ENCODE measurements at places on chromosomes 16 and 17.

GRCh38 chr16:75086688-75087374 lies 29.7 kb downstream of the LDHD start:
- no peak for DNase-seq

DNA sequence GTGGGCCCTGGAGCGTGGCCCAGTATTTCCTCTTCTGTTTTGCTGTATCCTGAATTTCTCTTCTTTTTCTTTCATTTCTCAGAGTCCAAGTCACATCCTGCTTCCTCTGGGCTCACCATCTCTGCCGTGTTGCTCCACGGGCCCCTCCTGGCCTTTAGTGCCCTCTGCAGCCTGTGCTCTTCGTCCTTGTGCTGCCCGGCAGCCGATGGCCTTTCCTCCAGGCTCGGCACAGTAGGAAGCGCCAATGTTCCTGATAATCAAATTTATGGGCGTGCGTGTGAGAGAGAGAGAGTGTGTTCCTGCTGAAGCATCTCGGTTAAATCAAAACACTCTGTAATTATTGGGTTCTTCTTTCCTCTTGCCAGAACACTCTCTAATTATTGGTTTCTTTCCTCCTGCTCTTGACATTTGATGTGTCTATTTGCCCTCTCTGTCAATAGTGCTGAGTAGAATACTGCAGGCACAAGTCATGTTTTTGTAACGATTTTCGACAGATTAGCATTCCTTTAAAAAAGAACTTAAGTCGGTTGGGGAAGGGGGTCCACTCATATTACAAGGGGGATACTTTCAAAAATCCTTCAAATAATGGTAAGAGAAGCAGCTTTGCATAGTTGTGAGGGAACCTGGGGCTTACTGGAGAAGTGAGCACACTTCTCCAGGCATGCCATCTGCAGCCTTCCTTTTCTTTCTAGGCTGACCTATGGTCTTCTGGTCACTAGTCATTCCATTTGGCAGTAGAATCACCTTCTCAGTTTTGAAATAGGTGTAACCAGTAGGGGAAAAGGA lies 126.6 kb downstream of the RPTOR start:
- no peak for DNase-seq

GRCh38 chr17:1072551-1072961 lies 75.6 kb downstream of the TIMM22 start:
- no peak for DNase-seq

- no peak for DNase-seq
Measured at GRCh38 chr17:78653382-78653781, 76.2 kb upstream of the DNAH17 start.

DNA sequence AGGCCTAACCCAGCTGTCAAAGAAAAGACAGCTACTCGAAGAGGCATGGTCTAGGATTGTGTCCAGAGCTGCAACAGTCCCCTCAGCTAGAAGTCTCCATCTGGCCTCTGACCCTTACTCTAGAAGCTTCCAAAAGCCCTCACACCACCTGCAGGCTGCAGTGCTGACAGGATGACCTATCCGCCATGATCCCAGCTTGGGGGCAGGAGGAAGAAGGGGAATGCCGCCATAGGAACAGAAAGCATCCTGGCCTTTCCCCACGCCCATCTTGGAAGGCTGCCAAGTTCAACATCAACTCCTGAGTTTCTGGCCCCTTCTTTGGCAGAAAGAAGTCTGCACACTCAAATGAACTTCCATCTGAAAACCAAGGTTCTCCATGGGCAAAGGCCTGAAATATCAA lies 3.1 kb upstream of the KRT36 start:
- no peak for DNase-seq

DNA sequence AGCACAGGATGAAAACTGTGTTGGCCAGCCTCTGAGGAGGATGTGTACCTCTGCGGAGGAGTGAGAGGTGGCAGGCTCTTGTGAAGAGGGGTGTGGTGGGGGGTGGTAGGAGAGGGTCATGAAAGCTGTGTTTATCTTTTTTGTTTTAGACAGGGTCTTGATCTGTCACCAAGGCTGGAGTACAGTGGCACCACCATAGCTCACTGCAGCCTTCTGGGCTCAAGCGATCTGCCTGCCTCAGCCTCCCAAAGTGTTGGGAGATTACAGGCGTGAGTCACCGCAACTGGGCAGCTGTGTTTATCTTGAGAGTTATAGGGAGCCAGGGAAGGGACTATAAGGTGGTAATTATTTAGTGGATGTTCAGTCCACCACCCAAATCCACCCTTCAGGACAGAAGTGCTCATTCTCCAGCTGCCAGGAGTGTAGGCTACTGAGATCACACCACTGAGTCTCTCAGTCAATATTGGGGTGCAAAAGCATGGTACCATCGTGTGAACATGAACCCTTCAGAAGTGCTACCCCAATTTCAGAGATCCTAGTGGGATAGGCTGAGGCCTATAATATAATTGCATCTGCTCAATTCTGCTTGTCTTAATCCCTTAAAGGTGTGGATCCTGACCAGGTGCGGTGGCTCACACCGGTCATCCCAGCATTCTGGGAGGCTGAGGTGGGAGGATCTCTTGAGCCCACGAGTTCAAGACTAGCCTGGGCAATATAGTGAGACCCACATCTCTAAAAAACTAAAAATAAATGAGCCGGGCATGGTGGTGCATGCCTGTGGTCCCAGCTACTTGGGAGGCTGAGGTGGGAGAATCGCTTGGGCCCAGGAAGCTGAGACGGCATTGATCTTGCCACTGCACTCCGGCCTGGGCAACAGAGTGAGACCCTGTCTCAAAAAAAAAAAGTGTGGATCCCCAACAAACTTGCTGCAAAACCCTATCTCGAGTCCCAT lies 788 bp upstream of the EXOC3L1 start:
- no peak for DNase-seq

- DNase-seq: no peak
Measured at GRCh38 chr17:6306820-6307219, 128.1 kb downstream of the AIPL1 start.

DNA sequence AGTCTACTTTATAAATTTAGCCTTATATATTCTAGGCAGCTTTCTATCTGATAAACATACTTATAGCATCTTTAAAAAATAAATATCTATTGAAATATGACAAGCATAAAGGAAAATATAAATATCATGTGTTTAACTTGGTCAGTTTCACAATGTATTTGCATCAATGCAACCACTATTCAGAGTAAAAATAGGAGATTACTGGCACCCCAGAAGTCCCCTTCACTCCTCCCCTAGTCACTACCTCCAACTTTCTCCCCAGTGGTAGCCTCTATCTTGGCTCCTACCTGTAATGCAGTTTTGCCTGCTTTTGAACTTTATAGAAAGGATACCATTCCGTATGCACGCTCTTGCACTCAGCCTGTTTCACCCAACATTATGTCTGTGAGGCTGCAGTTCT lies 3.2 kb upstream of the NOD2 start:
- no peak for DNase-seq

Data from NCI-H187 treated with DMSO at 0.1 percent for 48 hours (cell line).